ENCODE measurements at places on chromosomes 2 and 18. TPM values are rescaled to one million over a fixed set of nuclear protein-coding genes. Genes with fewer than 3 reads are reported as not detected.

Gene CD302
- 0.56 TPM for total RNA-seq

Gene KIAA2012
- not detected for total RNA-seq

Gene ARHGEF4
- 0.52 TPM for total RNA-seq

Gene KIF1A
- total RNA-seq, result 3.8 TPM

Gene SOWAHC
- total RNA-seq, result 1.0 TPM

Gene PLGLB2
- total RNA-seq, result 0.29 TPM

Gene STPG4
- total RNA-seq, result not detected
